ENCODE measurements at places on chromosomes 1 and 21.
A peak's percentile ranks its signal among the peaks of the same experiment; 100 is the strongest.

DNA sequence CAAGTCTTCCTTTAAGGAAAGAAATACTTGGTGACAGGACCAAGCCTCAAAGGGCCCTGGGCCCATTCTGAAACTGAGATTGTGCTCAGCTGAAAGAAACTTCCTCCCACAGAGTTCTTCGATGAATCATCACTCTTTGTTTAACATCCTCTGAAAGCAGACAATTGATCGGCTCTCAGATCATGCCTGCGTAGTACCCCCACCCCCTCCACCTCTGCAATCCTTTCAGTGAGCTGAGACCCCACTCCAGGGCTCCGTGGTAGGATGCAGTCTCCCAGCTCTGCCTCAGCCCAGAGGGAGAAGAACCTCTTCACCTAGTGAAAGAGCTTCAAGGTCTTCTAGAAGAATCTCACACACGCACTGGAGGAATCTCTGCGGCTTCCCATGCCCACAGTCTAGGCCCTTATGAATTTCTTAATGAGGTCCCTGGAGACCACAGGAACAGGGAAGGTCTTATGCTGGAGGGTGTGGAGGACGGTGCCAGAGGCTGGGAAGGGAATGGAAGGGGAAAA, 104.9 kb upstream of the SOD1 start:
- no peak for DNase-seq
- H3K4me3 ChIP-seq: no peak overlapping the region
- H3K27ac ChIP-seq: no peak overlapping the region
- no peaks in the 10 kb centered on the region for H3K36me3 ChIP-seq
- H3K4me1 ChIP-seq: peaks cover 24% of the 10 kb centered on the region
- H3K27me3 ChIP-seq: peaks cover 23% of the 10 kb centered on the region

GRCh38 chr1:6917067-6917466, 131.8 kb downstream of the CAMTA1 start:
- no peaks in the 10 kb centered on the region for H3K27me3 ChIP-seq
- H3K36me3 ChIP-seq: no peaks in the 10 kb centered on the region
- no peak for DNase-seq
- peaks cover 3% of the 10 kb centered on the region for H3K4me1 ChIP-seq
- no peak overlapping the region for H3K4me3 ChIP-seq
- no peak overlapping the region for H3K27ac ChIP-seq

- no peak overlapping the region for H3K27ac ChIP-seq
- H3K36me3 ChIP-seq: no peaks in the 10 kb centered on the region
- DNase-seq: no peak
- H3K4me3 ChIP-seq: no peak overlapping the region
Measured at GRCh38 chr1:27129225-27129624, 25.7 kb downstream of the SLC9A1 start.

- no peaks in the 10 kb centered on the region for H3K36me3 ChIP-seq
- H3K27ac ChIP-seq: no peak overlapping the region
- H3K4me3 ChIP-seq: no peak overlapping the region
- H3K27me3 ChIP-seq: no peaks in the 10 kb centered on the region
- H3K4me1 ChIP-seq: no peaks in the 10 kb centered on the region
Measured at GRCh38 chr1:238272145-238272544, 381.4 kb upstream of the ZP4 start.

DNA sequence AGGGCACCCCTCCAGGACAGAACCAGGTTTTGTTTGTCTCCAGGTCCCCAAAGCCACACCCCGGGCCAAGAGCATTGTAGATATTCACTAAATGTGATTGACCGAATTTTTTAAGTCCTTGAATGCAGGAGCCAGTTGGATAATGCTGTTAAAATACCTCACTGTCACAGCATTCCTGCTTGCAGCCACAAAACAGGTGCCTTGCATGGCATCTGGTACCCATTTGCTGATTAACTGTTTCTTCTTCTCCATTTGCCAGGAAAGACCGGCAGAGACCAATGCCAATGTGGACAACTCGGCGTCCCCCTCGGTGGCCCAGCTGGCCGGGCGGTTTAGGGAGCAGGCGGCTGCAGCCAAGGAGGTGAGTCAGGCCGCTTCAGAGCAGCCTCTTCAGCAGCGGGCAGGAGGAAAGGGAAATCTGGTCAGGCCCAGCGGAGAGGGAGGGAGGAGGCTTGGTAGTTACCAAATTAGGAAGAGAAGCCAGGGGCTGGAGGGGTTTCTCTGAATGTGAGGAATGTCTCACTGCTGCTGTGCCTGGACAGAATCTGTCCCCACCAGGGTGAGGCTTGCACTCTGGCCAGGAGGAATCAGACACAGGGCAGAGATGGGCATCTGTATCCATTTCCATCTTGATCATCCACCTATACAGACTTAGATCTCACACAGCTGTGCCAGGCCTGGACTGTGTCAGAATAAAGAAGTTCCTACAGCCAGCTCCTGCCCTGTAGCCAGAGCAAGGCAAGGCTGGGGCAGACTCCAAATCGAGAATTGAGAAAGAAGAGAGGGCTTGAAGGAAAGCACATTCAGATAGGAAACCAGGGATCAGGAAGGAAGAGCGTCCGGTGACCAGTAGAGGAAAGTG, 37.9 kb upstream of the MPZL1 start:
- peaks cover 10% of the 10 kb centered on the region for H3K4me1 ChIP-seq
- H3K27me3 ChIP-seq: no peaks in the 10 kb centered on the region
- no peaks in the 10 kb centered on the region for H3K36me3 ChIP-seq

GRCh38 chr1:24420547-24420946, 4.9 kb downstream of the NIPAL3 start:
- no peak overlapping the region for H3K4me3 ChIP-seq
- peaks cover 49% of the 10 kb centered on the region for H3K4me1 ChIP-seq
- DNase-seq: no peak
- H3K36me3 ChIP-seq: no peaks in the 10 kb centered on the region
- no peaks in the 10 kb centered on the region for H3K27me3 ChIP-seq

GRCh38 chr1:201707656-201708055, 121.3 kb upstream of the IPO9 start:
- H3K36me3 ChIP-seq: no peaks in the 10 kb centered on the region
- DNase-seq: no peak
- H3K27ac ChIP-seq: no peak overlapping the region
- H3K4me1 ChIP-seq: peaks cover 29% of the 10 kb centered on the region
- no peak overlapping the region for H3K4me3 ChIP-seq
- no peaks in the 10 kb centered on the region for H3K27me3 ChIP-seq

- no peak for DNase-seq
- no peaks in the 10 kb centered on the region for H3K27me3 ChIP-seq
- no peak overlapping the region for H3K4me3 ChIP-seq
- peaks cover 5% of the 10 kb centered on the region for H3K4me1 ChIP-seq
- H3K36me3 ChIP-seq: peaks cover 4% of the 10 kb centered on the region
Measured at GRCh38 chr1:183850852-183851251, 45.9 kb downstream of the RGL1 start.

- H3K4me1 ChIP-seq: peaks cover 6% of the 10 kb centered on the region
- peak; percentile 71 for DNase-seq
- H3K27ac ChIP-seq: no peak overlapping the region
- H3K36me3 ChIP-seq: no peaks in the 10 kb centered on the region
Measured at GRCh38 chr1:171644805-171645483, 7.5 kb downstream of the MYOC start.

- H3K4me1 ChIP-seq: peaks cover 37% of the 10 kb centered on the region
- no peaks in the 10 kb centered on the region for H3K27me3 ChIP-seq
- H3K36me3 ChIP-seq: peaks cover under 1% of the 10 kb centered on the region
- no peak for DNase-seq
- no peak overlapping the region for H3K27ac ChIP-seq
- peak overlapping the region; percentile 93 for H3K4me3 ChIP-seq
Measured at GRCh38 chr1:151060657-151061421, 642 bp downstream of the MLLT11 start.

DNA sequence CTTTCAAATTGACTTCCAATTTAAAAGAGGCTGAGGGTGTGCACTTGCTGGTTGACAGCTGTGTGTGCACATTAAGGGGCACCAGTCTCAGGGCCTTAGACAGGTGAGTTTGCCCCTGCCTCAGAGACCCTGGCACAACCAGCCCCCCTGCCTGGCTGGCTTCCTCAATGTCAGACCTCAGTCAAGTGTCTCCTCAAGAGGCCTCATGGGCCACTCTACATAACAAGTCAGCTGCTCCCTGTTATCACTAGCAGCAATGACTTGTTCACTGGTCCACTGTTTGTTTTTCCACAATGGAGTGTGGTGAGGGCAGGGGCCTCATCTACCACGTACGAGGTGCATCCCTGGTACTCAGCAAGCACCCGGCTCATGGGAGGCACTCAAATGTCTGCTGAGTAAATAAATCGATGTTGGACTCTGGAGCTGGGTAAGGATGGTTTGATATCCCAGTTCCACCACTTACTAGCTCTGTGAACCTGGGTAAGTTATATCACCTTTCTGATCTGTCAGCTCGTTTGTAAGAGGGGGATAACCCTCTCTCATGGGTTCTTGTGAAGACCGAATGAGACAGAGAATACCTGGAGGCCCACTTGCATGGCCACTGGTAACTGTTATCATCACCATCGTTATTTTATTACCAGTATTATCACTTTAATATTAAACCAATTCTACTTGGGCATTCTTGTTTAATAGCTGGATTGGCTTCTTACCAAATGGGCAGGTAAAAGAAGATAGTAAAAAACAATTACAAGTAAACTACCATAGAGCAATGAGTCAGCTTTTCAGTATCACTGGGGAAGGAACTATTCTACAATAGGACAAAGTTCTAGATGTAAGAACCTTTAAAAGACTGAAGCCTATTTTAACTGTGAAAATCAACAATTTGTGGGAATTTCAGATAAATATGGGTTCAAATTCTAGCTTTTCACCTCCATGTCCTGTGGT, 64.6 kb downstream of the SLC66A1 start:
- H3K27me3 ChIP-seq: no peaks in the 10 kb centered on the region
- DNase-seq: no peak
- no peaks in the 10 kb centered on the region for H3K4me1 ChIP-seq
- no peak overlapping the region for H3K27ac ChIP-seq

- H3K4me3 ChIP-seq: no peak overlapping the region
- H3K27ac ChIP-seq: peak overlapping the region; percentile 85
- DNase-seq: peak; percentile 7
- H3K27me3 ChIP-seq: no peaks in the 10 kb centered on the region
- no peaks in the 10 kb centered on the region for H3K36me3 ChIP-seq
- peaks cover 32% of the 10 kb centered on the region for H3K4me1 ChIP-seq
Measured at GRCh38 chr1:86788300-86789206, 84.2 kb downstream of the SH3GLB1 start.

GRCh38 chr1:165717918-165718515, 19.7 kb upstream of the ALDH9A1 start:
- H3K27ac ChIP-seq: no peak overlapping the region
- H3K4me1 ChIP-seq: no peaks in the 10 kb centered on the region
- DNase-seq: no peak
- H3K36me3 ChIP-seq: no peaks in the 10 kb centered on the region
- H3K27me3 ChIP-seq: no peaks in the 10 kb centered on the region

GRCh38 chr1:218463194-218464156, 118.3 kb downstream of the TGFB2 start:
- no peak overlapping the region for H3K4me3 ChIP-seq
- DNase-seq: no peak
- H3K4me1 ChIP-seq: peaks cover 20% of the 10 kb centered on the region
- H3K27ac ChIP-seq: peak overlapping the region; percentile 47

DNA sequence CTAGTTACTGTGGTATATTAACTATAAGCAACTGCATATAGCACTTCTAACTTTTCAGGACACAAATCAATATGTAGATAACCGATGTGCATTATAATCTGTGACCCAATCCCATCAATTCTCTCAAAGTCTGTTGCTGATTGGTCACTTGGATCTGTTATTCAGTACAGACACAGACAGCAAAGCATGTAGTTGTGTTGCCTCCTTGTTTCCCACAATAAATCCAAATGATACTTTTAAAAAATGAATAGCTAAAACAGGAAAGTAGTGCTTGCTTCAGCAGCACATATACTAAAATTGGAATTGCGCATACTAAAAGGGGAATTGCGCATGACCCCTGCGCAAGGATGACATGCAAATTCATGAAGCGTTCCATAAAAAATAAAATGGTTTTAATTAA, 28.1 kb downstream of the NDC1 start:
- no peaks in the 10 kb centered on the region for H3K27me3 ChIP-seq
- H3K36me3 ChIP-seq: no peaks in the 10 kb centered on the region
- no peak overlapping the region for H3K27ac ChIP-seq

- no peak overlapping the region for H3K4me3 ChIP-seq
- DNase-seq: peak; percentile 70
- H3K4me1 ChIP-seq: peaks cover 17% of the 10 kb centered on the region
- peaks cover 99% of the 10 kb centered on the region for H3K36me3 ChIP-seq
- H3K27ac ChIP-seq: peak overlapping the region; percentile 34
- no peaks in the 10 kb centered on the region for H3K27me3 ChIP-seq
Measured at GRCh38 chr1:8359617-8360481, 41.9 kb downstream of the SLC45A1 start.

GRCh38 chr21:29725025-29725736, 214.6 kb downstream of the GRIK1 start:
- no peaks in the 10 kb centered on the region for H3K27me3 ChIP-seq
- H3K4me3 ChIP-seq: no peak overlapping the region
- no peaks in the 10 kb centered on the region for H3K4me1 ChIP-seq
- no peaks in the 10 kb centered on the region for H3K36me3 ChIP-seq

DNA sequence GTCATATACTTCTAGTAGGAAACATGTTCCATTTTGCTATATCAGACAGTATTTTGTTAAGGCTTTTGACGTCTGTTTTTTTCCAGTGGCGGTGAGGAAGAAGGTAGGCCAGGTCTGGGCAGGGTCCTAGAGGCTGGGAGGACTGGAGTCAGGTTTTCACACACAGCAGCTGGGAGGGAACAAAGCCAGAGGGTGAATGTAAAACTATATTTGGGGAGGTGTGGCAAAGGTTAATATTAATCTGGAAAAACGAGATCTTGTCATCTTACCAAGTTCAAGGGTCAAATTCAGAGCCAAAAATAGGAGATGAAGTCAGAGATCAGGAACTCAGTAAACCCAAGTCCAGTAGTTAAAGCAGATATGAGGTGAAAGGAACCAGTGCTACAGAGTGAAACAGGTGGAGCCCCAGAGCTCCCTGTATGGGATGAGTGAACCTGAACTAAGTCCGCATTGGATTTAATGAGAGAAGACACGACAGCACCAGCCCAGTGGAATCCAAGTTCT, 10.7 kb upstream of the OTUD7B start:
- H3K27ac ChIP-seq: no peak overlapping the region
- no peaks in the 10 kb centered on the region for H3K27me3 ChIP-seq
- H3K36me3 ChIP-seq: no peaks in the 10 kb centered on the region
- no peaks in the 10 kb centered on the region for H3K4me1 ChIP-seq
- no peak for DNase-seq
- no peak overlapping the region for H3K4me3 ChIP-seq

GRCh38 chr1:29279951-29280391, 43.6 kb downstream of the PTPRU start:
- H3K27me3 ChIP-seq: no peaks in the 10 kb centered on the region
- DNase-seq: peak; percentile 59
- no peak overlapping the region for H3K4me3 ChIP-seq
- peaks cover 6% of the 10 kb centered on the region for H3K4me1 ChIP-seq

- no peaks in the 10 kb centered on the region for H3K27me3 ChIP-seq
- no peak overlapping the region for H3K4me3 ChIP-seq
- no peak for DNase-seq
- peaks cover 5% of the 10 kb centered on the region for H3K4me1 ChIP-seq
Measured at GRCh38 chr1:145692785-145693443, 14.3 kb downstream of the PDZK1 start.
